ENCODE measurements at places on chromosomes 2 and 18. TPM values are rescaled to one million over a fixed set of nuclear protein-coding genes. Genes with fewer than 3 reads are reported as not detected.

SAG gene
- not detected for total RNA-seq

SF3B6 gene
- 98.3 TPM for total RNA-seq

AGXT gene
- total RNA-seq, result not detected

TCF23 gene
- total RNA-seq, result not detected

C2orf80 gene
- not detected for total RNA-seq

CCDC68 gene
- 2.0 TPM for total RNA-seq

COL4A4 gene
- under 0.01 TPM for total RNA-seq

SERPINB4 gene
- under 0.01 TPM for total RNA-seq

ZC3H15 gene
- 78.4 TPM for total RNA-seq

C2orf78 gene
- not detected for total RNA-seq

GPR75 gene
- 4.1 TPM for total RNA-seq

TMEM198 gene
- 1.2 TPM for total RNA-seq

ZNF396 gene
- 0.37 TPM for total RNA-seq

UGT1A3 gene
- not detected for total RNA-seq

CAVIN2 gene
- 20.6 TPM for total RNA-seq

SLC11A1 gene
- under 0.01 TPM for total RNA-seq

HOXD10 gene
- 2.7 TPM for total RNA-seq

CNTNAP5 gene
- not detected for total RNA-seq

FIGN gene
- total RNA-seq, result 1.1 TPM

CXCR4 gene
- total RNA-seq, result not detected

CCDC74B gene
- total RNA-seq, result 2.2 TPM

LRP2 gene
- not detected for total RNA-seq

CXCR1 gene
- total RNA-seq, result not detected

LBX2 gene
- total RNA-seq, result 3.3 TPM

PAPOLG gene
- total RNA-seq, result 14.0 TPM

INPP5D gene
- total RNA-seq, result 0.39 TPM

FTCDNL1 gene
- total RNA-seq, result 1.8 TPM

CNPPD1 gene
- total RNA-seq, result 18.0 TPM

NCKAP5 gene
- 0.37 TPM for total RNA-seq

ALK gene
- not detected for total RNA-seq

ASXL3 gene
- 0.59 TPM for total RNA-seq

TFPI gene
- total RNA-seq, result 274 TPM

ACMSD gene
- not detected for total RNA-seq

SFTPB gene
- total RNA-seq, result not detected

SLC16A14 gene
- total RNA-seq, result under 0.01 TPM

SEC11C gene
- 10.2 TPM for total RNA-seq

Measured in subcutaneous preadipocyte (primary cell).